CD4-positive, alpha-beta T cell treated with Interleukin-4 for 4 hours (primary cell): ENCODE measurements at places on chromosomes 5 and 9.
A peak's percentile ranks its signal among the peaks of the same experiment; 100 is the strongest.

DNA sequence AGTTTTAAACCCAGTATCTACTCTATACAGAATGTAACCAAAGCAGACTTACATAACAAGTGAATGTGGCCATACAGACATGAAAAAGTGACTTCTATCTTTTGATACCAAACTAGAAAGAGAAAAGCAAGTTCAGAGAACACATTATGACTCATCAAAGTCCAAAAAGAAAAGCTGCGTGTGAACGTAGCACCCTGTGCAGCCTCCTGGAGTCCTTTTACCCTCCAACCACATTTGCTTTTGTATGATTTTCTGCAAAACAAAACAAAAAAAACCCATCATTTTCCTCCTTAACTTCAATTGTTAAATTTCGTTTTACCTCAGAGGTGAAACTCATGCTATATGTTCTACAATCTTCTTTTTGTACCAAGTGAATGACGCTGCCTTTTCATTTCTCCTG, 2.8 kb upstream of the SMARCA2 start:
- DNase-seq: peak; percentile 48

DNA sequence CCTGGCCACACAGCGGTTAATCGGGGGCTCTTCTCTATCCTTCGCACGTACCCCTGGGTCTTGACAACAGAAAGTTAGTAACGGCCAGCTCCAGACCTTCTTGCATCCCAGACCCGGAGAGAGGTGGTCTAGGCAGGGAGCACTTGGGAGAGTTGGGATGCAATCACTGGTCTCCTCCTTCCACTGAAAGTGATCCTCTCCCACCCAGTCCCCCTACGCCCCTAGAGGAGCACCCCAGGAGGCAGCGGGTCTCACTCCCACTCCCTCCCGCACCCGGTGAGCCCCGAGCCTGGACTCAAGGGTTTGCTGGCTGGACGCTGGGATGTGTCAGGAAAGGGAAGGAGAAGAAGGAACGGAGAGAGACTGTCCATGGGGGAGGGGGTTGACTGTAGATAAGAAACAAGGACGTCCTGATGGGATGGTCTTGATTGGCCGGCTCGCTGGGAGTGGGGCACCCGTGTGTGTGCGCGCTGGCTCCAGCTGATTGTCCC, 2.0 kb downstream of the RORB start:
- no peak for DNase-seq

GRCh38 chr5:5235685-5236084, 95.6 kb downstream of the ADAMTS16 start:
- DNase-seq: no peak

GRCh38 chr5:8749556-8749955, 796.3 kb downstream of the SEMA5A start:
- no peak for DNase-seq

GRCh38 chr5:6397536-6398269, 19.4 kb upstream of the MED10 start:
- no peak for DNase-seq

- DNase-seq: no peak
Observed at GRCh38 chr5:138850865-138851435, 24.2 kb downstream of the LRRTM2 start.
